ENCODE measurements at places on chromosomes 3 and 15.

- no peak for DNase-seq
Observed at GRCh38 chr3:168611826-168612225, 516.1 kb upstream of the GOLIM4 start.

DNA sequence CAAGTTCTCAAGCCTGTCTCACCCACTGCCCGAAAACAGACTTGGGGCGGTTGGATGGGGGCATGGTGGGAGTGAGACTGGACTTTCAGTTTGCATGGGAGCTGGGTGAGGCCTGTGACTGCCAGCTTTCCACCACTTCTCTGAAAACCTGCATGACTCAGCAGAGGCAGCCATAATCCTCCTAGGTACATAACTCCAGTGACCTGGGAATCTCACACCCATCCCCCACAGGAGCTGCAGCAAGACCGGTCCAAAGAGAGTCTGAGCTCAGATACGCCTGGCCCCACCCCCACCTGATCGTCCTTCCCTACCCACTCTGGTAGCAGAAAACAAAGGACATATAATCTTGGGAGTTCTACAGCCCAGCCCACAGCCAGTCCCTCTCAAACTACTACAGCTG, 107.2 kb downstream of the NSMCE3 start:
- DNase-seq = no peak

DNA sequence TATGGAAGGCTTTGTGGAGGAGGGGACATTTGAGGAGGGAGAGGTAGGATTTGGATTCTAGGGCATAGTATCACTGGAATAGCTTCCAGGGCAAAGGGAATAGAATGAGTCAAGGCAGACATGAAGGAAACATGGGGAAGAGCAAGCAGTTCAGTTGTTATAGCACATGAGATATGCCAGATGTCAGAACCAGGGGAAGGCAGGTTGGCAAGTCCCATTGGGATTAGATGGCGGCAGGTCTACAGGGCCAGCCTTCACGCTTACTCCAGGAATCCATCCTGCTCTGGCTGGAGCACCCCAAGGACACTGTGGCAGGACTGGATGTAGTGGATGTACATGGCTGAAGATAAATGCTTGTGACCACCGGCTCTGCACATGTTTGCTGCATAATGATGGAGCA, 120.4 kb upstream of the ST8SIA2 start:
- no peak for DNase-seq

GRCh38 chr15:41512512-41512939, 1.1 kb downstream of the LTK start:
- no peak for DNase-seq

DNA sequence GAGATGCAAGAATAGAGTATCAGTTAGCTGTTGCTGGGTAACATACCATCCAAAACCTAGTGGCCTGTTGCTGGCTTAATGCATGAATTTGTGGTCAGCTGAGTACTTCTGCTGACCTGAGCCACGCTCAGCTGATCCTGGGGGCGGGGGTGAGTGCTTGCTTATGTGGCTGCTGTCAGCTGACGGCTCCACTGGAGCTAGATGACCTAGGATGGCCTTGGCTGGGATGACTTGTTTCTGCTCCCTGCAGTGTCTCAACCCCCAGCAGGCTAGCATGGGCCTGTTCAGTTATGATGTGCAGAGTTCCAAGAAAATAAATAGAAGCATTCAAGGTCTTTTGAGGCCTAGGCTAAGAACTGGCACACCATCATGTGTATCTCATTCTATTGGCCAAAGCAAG, 63.9 kb downstream of the FBLN2 start:
- DNase-seq = no peak

GRCh38 chr3:29279806-29280205, 1.1 kb upstream of the RBMS3 start:
- DNase-seq = no peak
